Stimulated activated CD8-positive, alpha-beta memory T cell treated with anti-CD3 and anti-CD28 coated beads, Interleukin-4, amount 100 ng/mL, for 4 hours (primary cell): ENCODE measurements at places on chromosomes 4 and X.

DNA sequence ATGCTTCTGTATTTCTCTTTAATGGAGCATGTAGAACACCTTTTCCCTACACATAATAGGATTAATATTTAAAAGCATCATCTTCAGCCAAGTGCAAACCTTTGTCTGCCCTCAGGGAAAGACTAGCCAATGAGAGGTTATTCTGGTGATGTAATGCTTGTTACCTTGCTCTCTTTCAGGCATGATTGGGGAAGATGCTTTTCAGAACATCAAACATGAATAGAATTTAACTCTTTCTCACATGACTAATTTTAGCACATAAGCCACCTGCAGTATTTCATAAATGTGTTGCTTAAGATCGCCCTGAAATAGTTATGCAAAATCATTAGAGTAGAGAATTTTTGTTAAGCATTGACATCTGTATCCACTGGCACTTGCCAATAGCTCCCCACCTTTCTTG is 10.7 kb upstream of the EPGN start:
- no peak for DNase-seq

GRCh38 chrX:24760363-24761000 is 66.8 kb downstream of the POLA1 start:
- DNase-seq = no peak

DNA sequence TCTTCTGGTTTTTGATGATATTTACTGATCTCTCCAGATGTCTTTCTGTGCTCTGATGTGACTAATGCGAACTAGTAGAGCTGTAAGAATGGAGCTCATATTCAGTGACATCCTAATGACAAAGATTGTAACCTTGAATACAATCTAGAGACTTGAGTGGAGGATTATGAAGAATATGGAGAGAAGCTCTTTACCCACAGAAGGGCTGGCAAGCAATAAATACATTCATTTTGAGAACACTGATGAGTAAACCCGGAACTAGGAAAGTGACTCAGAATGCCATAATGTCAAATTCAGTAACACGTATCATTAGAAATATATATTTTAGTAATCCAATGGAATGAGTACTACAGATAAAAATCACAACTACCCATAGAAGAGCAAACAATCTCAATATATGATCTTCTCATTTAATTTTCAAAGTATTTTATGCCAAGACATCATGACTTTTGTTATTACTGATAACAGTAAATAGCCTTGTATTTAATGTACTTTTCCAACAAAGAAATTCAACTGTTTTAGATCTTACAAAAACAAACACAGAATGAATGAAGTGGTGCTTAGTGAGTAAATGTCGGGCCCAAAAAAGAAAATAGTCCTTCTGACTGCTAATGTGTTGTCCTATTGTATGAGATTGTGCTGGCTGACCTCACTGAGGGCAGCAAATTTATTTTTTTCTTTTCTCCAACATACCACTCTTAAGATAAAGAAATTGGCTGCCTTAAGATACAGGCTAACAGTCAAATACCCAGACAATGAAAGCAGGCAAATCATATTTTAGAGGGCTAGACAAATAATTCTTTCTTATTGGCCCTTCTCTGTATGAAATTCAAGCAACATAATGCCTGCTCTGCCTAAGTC is 49.2 kb upstream of the HDAC8 start:
- no peak for DNase-seq

DNA sequence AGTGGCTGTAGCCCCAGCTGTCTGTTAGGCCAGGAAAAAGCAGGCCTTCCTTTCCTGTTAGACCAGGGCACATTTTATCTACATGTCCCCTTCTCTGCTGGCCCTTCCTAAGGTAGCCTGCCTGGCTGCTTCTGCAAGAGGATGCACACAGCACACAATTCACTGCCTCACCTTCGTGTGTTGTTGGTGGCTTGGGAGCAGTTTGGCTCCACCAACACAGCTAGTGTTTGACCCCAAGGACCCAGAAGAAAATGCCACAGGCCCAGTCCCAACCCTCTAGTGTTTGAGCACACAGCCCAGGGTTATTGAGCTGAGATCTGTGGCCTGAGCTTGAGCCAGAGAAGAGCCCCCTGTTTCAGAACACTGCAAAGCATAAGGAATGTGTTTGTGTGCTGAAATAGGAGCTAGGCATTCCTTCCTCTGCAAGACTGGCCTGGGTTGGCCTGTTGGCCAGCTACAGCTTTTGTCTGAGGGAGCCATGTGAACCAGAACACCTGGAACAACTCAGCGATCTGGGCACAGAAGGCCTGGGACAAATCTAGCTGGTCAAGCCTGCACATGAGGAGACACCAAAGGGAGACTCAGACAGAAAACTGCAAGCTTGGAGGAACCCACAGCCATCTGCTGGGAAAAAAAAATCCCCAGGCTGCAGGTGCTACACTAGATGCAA is 26.4 kb downstream of the MAGEE1 start:
- no peak for DNase-seq

- DNase-seq = no peak
Measured at GRCh38 chr4:104860238-104861123, 286.2 kb upstream of the TET2 start.

DNA sequence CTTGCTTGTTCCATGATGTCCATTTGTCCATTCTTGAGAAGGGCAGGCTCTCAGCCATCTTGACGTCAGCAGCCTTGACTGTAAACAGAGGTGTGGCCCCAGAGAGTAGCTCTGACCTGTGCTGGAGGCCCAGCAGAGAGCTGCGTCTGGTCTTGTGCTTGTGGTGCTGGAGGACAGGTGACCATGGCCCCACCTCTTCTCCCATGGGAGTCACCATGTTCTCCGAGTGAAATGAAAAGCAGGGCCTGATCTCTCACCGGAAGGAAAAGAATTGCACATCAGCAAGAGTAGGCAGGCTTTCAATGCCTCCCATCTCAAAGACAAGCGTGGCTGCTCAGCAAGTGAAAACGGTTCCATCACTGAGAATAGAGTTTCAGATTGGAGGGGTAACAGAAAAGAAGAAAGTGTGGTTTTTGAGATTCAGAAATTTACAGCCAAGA is 11.5 kb downstream of the PARM1 start:
- no peak for DNase-seq

DNA sequence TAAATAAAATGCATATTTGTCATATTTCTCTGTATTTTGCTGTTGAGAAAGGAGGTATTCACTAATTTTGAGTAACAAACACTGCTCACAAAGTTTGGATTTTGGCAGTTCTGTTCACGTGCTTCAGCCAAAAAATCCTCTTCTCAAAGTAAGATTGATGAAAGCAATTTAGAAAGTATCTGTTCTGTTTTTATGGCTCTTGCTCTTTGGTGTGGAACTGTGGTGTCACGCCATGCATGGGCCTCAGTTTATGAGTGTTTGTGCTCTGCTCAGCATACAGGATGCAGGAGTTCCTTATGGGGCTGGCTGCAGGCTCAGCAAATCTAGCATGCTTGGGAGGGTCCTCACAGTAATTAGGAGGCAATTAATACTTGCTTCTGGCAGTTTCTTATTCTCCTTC is 3.3 kb downstream of the HTT start:
- no peak for DNase-seq

GRCh38 chr4:62909238-62909637 is 1500.0 kb downstream of the TECRL start:
- no peak for DNase-seq

DNA sequence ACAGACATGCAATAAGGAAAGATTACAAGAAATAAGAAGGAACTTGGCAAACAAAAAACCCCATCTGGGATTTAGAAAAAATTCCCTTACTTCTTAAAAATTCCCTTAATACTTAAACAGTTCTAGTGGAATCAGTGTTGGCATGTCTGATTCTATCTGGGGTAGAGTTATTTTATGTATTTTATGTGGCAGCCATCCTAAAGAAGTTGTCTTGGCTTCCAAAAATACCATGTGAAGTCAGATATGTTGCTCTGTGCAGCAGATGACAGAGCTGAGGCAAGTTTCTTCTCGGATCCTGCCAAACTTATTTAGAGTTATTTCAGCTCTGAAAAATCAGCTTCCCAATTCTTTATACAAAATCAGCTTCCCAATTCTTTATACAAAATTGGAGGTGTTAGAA is 14.7 kb downstream of the YY2 start:
- no peak for DNase-seq
